Nephron progenitor cell (in vitro differentiated cells): ENCODE measurements at places on chromosomes 11 and 22.

- DNase-seq: no peak
These were observed 59.3 kb downstream of the STIM1 start for GRCh38 chr11:3914805-3915204.

DNA sequence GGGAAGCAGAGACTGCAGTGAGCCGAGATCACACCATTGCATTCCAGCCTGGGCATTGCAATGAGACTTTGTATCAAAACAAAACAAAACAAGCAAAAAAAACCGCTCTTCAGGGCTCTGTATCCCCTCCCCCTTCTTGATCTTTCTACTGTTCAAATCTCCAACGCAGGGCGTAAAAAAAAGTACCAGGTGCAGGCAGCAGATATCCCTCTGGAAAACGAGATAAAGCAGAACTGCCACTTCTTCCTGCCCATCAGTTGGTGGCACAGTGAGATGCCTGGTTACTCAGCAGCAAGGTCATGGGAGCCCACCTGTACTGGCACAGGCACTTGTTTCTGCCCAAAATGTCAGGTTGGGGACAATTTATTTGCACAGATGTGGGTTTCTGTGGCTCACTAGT, 11.2 kb downstream of the CCS start:
- no peak for DNase-seq

DNA sequence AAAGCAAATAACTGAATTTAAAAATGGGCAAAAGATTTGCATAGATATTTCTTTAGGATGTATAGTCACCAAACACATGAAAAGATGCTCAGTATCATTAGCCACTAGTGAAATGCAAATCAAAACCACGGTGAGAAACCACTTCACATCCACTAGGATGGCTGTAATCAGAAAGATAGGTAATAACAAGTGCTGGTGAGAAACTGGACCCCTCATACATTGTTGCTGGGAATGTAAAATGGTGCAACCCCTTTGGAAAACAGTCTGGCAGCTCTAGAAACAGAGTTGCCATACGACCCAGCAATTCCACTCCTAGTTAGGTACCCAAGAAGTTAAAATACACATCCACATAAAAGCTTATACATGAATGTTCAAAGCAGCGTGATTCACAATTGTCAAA, 16.3 kb downstream of the RPUSD4 start:
- DNase-seq: no peak

GRCh38 chr11:3896644-3897043, 41.2 kb downstream of the STIM1 start:
- no peak for DNase-seq

GRCh38 chr11:110098645-110099044, 5.5 kb downstream of the ZC3H12C start:
- DNase-seq: no peak

- DNase-seq: no peak
These were observed 2.0 kb upstream of the TCIRG1 start for GRCh38 chr11:68036717-68037239.
